Esophagus muscularis mucosa (tissue), 4 donors: ENCODE measurements at places on chromosomes 5 and 9. TPM values are rescaled to one million over a fixed set of nuclear protein-coding genes. Genes with fewer than 3 reads are reported as not detected.

WNK2 gene
- total RNA-seq, result 89.9 TPM

ELOVL7 gene
- total RNA-seq, result 1.2 TPM

- DNase-seq, result no peak
These were observed 93.8 kb upstream of the BNC2 start for GRCh38 chr9:16964228-16964627.

DNA sequence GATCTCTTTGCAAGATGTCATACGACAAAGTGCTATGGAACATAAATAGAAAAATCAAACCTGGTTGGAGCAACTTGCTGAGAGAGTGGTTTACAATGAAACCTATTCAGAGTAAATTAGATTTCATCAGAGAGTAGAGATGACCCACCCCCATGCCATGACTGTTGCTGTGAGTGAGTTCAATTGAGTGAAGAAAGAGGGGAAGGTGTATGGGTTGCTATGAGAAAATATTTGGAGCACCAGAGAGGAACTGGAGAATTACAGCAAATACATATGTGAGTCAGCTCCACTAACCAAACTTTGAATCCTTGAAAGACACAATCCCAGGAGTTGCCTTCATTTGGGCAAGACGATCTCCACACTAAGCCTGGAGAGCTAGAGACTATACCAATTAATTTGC is 217.2 kb downstream of the RFX3 start:
- no peak for DNase-seq

- no peak for DNase-seq
These were observed 31.6 kb downstream of the C9orf40 start for GRCh38 chr9:74920944-74921626.

DNA sequence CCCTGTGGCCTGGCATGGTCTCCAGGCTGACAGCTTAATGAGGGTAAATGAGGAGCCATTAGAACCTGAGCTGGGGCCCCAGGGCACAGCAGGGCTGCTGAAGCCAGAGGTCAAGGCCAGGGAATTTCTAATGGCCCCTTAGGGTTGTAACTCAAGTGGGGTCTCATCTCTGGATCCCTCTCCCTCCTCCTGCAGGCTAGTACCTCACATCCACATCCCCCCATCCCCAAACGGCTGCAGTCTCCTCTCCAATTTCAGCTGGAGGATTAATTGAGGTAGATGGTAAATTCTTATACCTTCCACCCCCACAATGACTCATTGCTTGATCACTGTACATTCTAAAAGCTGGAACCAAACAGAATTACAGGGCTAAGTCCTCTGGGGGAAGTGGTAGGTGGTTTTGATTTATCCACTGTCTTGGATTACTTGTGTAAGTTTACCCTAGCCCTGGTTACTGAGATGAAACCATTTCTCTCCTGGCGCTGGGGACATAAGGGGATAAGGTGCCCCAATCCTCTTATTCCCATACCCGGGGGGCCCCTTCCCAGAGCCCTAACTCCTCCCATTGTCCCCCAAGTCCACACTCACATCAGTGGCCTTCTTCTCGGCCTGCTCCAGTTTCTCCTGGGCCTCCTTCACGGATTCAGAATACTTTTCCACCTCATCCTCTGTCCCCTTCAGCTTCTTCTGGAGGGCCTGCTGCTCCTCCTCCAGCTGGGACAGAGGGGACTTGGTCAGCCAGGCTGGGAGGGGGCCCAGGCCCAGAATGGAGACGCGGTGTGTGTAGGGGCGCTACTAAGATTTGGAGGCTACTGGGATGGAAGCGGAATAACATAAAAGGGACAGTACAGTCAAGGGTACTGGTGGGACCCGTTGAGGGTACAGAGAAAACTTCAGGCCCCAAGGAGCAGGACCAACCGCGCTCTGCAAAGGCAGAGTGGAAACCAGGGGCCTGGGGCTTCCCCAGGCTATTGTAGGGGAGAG is 875 bp downstream of the TPM2 start:
- no peak for DNase-seq

DNA sequence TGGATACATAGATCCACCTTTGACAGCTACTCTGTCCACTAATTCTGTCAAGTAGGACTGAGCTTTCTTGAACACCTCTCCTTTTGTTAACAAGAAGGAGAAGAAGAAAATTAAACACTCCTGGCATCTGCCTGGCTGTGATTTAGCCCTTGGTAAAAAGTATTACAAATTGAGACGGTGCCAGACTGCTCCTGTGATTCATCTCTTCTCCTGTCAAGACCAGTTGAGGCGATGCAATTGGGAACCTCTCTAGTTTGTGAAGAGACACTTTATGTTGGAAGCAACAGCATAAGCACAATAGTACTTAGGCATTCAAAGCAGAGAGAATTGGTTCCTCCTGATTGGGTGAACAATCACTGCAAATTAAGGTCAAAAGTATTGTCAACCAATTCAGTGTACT is 72.7 kb downstream of the GHR start:
- no peak for DNase-seq

DNA sequence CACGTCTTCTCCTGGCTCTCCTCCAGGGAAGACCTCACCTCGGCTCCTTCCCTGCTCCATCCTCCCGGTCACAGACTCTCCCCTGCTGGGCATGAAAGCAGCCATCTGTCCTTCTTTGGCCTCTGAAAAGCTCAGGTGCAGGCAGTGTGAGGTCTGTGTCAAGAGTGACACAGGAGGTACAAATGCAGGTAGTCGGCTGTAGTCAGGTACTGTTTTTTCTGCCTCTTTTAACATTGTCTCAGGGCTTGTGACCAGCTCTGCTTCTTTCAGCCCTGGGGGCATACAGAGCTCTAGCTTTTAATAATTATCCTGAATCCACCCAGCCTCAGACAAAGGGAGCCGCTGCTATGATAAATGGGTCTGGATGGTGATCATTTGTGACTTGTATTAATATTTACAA is 46.4 kb downstream of the C5orf15 start:
- no peak for DNase-seq

DNA sequence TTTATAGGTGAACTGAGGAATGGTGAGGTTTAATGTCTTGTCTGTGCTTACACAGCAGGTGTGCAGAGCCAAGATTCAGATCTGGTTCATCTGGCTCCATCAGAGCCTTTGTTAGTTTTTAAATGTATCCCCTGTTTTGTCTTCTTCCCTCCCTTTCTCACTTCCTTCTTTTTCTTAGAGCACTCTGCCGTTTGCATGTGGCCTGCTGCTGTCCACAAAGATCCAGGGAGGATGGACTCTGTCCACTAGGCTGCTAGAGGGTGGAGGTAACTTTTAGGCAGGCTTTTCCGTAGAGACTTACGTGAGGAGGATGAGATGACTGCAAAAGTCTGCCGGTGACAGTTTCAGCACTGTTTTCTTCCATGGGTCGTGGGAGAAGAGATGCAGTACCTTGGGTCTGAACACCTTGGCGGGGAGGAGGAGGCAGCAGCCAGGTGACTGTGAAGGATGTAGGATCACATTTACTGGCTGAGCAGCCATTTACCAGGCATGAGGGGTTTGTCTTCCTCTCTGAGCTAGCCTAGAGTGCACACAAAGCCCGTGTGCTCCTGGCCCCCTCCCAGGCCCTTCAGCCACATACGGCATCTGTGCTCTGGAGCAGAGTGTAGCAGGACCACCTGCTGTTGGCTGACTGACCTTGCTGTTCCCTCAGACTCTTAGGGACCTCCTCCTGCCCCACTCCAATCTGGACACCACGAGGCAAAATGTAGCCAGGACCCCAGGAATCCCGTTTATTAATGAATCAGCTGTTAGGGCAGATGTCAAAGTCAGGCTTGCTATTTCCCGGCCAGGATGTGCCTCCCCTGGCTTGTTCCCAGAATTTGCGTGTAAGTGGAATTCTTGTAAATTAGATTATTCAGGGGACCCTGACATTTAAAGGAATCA is 1.8 kb downstream of the NTMT1 start:
- DNase-seq, result no peak

DNA sequence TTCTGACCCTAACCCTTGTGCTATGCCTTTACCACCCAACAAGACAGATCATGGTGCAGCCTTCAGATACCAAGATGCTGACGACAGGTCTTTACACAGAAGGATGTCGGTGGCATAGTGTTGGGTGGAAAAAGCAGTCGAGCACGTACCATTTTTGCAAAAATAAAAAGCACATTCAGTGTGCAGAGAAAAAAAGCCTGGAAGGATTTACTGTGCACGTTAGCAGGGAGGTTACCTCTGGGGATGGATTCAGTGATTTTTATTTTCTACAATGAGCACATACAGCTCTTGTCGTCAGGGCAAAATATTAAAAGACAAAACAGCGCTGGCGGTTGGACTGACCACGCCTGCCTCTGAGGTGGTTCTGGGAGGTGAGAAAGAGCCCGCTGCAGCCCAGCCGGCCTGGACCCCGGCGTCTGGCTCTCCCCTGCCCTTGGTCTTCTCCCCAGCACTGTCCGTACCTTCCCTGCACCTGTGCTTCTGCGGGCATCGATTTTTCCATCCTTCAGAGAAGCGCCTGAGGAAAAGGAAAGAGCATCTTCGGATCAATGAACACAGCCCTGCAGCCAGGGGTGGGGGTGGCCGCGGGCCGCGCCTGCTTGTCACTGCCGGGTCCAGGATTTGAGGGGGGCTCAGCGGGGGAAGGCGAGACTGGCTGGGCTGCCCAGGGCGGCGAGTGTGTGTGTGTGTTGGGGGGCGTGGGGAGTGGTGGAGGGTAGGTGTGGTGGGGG is 200.0 kb upstream of the IER5L start:
- DNase-seq, result no peak
